ENCODE measurements at places on chromosomes 7 and 10.

DNA sequence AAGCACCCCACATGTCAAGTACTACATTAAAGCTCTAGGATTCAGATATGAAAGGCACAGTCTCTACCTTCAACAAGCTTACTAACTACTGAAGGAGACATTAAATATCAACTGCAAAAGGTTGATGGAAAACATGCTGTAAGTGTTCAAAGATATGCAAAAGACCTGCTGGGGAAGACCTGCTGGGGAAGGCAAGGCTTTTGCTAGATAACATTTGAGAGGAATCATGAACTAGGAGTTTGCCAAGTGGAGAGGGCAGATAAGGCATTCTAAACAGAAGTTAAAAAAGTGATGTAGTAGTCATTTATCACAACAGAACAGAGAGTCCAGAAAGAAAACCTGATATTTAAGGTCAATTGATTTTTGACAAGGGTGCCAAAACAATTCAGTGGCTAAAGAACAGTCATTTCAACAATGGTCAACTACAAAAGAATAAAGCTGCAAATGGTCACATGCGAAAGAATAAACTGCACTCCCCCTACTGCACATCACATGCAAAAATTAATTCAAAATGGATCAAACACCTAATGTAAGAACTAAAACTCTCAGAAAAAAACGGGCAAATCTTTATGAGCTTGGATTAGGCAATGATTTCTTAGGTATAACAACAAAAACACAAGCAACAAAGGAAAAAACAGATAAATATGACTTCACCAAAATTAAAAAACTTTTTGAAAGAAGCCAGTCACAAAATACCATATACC is 23.0 kb upstream of the MSS51 start:
- DNase-seq = no peak

GRCh38 chr7:19248681-19249080 is 103.5 kb upstream of the FERD3L start:
- DNase-seq = no peak

GRCh38 chr10:91389636-91390512 is 20.3 kb upstream of the HECTD2 start:
- DNase-seq = no peak

DNA sequence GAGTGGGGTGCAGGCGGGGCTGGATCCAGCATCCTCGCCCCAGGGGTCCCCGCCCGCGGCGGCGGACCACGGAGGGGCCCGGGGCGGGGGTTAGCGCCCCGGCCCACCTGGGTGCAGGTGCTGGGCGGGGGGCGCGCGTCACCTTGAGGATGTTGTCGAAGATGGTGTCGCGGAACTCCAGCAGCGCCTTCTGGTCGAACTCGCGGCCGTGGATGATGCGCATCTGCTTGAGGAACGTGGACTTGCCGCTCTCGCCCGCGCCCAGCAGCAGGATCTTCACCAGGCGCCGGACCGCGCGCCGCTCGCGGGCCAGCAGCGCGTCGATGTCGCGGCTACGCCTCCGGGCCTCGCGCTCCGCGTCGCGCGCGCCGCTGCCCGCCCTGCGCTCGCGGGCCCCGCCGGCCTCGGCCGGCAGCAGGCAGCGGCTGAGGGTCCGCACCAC is 376 bp downstream of the GNA12 start:
- no peak for DNase-seq

GRCh38 chr7:157389951-157390730 is 53.3 kb downstream of the DNAJB6 start:
- DNase-seq = no peak

DNA sequence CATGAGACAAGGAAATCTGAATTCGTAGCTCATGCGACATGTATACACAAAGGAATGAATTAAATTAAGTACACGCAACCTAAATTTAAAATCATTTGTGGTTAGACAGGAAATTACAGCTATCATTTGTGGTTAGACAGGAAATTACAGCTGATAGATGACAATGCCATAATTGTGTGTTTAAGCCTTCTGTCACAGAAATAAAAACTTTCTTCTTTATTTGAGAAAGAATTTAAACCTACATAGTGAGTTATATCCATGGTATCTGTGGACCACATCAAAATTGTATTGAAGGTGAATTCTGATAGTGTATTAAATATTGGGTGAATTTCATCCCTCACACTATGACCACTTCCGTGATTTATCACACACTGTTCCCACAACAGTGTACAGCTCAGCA is 362.9 kb downstream of the MAGI2 start:
- DNase-seq = no peak

DNA sequence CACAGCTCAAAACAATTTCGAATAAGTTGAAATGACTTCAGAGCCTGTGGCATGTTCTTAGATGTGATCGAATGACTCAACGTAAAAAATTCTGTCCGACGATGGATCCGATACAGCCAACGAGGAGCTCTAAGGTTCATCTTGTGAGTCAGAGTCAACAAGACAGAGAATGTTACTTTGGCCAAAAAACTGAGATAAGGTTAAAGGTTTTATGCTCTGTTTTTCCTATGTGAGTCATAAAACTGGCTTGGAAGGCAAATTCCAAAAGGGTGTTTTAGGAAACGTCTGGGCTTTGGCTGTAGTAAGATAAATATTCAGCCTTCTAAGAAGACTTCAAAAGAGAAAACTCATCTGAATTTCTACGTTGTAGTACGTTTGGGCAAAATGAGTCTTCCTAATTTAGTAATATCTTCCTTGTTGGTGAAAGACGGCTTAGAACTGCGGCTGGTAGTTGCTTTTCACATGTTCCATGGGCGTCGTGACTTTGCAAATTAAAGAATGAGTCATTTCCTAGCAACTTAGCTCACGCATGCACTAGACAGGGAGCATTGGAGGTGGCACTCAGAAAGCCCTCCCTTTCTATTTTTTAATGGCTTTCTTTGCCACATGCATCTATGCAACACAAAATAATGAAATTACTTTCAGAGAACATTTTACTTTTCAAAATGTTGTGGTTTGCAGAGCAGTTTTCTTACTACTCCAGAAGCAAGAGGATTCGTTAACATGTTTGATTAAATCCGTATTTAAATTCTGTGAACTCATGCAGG is 28.2 kb downstream of the PFKP start:
- no peak for DNase-seq

- DNase-seq = no peak
Observed at GRCh38 chr10:88409236-88409635, 173.9 kb downstream of the RNLS start.

DNA sequence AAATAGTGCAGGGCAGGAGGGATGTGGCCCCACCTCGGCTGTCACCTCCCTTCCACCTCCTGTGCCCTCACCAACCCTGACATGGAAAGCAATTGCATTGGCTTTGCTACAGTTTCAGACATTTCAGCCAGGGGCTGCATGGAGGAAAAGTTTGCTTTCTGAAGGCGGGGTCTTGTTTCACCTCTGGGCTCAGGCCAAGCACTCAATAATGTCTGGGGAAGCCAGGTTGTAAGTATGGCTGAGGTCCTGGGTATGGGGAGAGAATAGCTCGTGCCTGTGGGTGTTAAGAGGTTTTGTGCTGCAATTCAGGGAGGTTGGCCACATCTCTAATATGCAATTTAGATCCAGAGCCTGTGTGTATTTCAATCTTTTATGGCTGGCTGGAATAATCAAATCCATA is 238.4 kb upstream of the MKI67 start:
- no peak for DNase-seq

GRCh38 chr7:28812616-28813015 is 145.5 kb downstream of the TRIL start:
- DNase-seq = no peak

DNA sequence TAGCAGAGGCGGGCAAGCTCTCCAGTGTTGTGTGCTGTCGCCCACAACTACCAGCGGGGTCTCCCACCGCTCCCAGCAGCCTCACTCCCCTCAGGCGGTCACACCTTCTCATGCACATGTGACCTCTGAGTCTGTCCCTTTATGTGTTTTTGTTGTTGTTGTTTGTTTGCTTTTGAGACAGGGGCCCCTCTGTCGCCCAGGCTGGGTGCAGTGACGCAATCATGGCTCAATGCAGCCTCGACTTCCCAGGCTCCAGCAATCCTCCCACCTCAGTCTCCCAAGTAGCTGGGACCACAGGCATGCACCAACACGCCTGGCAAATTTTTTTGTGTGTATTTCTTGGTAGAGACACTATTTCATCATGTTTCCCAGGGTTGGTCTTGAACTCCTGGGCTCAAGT is 1.5 kb downstream of the CPSF4 start:
- DNase-seq = no peak

DNA sequence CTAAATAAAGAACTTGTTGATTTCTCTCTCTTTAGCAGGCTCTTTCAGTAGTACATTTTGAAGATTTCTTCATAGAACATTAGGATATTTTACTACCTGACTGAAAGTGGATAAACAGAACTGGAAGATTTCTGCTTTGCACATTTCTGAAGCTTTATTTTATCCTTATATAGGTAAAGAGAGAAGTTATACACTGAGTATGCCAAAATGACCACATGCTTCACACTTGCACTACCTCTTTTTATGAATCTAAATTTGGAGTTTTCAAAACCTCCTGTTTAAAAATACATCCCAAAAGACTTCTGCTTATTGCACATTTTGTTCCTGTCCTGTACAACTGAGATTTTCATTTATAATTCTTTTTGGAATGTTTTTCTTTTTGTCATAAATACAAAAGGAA is 197.4 kb upstream of the PRPS1L1 start:
- DNase-seq = no peak

- no peak for DNase-seq
Observed at GRCh38 chr7:151830121-151830830, 46.6 kb downstream of the PRKAG2 start.

DNA sequence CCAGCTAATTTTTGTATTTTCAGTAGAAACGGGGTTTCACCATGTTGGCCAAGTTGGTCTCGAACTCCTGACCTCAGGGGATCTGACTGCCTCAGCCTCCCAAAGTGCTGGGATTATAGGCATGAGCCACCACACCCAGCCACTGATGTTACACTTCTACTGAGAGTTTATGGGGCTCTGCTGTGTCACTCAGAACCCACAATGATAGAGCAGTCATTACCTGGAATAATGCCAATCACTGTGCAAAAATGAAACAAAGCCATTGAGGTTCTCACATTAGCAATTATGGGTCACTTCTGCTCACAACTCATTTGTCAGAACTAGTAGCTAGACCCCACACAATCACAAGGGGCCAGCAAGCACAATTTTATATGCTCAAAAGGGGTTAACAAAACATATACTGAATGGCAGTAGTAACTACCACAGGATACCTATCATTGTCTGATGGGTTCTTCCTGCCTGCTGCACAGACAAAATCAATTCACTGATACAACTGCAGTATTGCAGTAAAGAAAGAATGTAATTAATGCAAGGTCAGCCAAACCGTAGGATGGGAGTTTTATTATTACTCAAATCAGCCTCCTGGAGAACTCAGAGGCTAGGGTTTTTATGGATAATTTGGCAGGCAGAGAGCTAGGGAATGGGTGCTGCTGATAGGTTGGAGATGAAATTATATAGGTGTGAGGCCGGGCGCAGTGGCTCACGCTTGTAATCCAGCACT is 72.1 kb upstream of the TRIM24 start:
- DNase-seq = no peak

DNA sequence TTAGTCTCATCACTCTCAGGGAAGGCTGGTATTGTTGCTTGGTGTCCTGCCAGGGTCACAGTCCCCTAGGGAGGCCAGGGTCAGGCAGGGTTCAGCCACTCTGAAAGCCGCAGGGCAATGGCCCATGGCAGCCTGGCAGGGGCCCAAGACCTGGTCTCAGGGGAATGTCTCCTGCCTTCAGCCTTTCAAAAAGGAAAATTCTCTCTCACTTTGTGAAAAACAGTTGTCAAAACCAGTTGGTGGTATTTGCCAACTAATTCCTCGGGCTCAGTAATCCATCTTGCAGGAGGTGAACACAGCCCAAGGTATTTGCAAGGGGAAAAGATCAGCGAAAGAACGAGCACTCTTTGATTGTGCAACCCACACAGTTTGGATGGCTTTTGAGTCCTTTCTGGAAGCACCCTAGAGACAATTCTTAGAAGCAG is 101.5 kb downstream of the JCAD start:
- no peak for DNase-seq

GRCh38 chr10:78357141-78358063 is 323.7 kb downstream of the RPS24 start:
- no peak for DNase-seq

GRCh38 chr10:80410578-80411145 is 2.3 kb downstream of the PRXL2A start:
- no peak for DNase-seq

DNA sequence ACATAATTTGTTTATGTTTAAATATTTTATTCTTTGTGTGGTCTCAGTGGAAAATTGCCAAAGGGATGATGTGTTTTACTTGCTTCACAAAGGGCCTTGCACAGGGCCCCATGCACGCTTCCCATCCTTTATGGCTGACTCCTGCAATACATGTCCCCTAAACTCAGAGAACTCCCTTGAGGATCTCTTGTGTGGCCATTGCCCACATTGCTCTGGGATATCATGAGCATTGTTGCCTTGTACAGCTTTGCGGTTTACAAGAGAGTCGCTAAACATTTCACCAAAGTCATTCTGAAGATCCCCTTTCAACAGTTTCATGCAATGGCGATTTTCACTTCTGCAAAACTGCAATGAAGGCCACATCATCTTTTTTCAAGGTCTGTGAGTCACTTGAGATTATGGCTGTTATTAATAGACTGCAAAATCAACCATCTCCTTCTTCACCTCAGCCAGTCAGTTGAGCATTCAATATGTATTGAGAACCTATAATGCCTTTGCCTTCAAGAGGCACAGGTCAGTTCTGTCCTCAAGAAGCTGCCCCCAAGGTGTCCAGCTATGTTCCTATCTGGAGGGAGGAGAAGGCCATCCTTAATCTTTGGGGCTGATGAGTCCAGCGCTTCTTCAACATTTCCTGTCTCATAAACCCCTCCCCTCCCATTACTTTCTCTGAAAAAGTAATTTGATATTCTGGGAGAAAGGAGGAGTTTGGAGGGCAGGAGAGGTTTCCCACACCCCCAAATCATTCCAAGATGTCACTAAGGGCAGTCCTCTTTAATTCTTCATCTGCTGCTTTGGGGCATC is 108.1 kb downstream of the CCDC71L start:
- no peak for DNase-seq
